ENCODE measurements at places on chromosomes 3 and 15.
A peak's percentile ranks its signal among the peaks of the same experiment; 100 is the strongest.

- DNase-seq = no peak
These were observed 5.3 kb downstream of the P2RY12 start for GRCh38 chr3:151379083-151379734.

DNA sequence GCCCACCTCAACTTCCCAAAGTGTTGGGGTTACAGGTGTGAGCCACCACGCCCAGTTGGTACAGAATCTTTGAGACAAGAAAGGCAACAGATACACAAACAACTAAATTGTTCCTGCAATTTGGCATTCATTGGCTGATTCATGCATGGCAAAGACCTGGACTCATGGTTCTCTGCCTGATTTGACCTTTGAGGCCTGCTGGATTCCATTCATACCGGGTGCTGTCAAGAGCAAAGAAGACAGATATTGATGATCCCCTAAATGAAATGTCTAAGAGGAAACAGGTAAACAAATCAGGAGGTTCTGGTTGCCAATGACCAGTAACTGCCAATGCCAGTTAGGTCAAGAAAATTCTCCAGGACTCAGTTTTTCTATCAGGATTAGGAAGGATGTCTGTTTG, 43.9 kb upstream of the RAD18 start:
- no peak for DNase-seq

DNA sequence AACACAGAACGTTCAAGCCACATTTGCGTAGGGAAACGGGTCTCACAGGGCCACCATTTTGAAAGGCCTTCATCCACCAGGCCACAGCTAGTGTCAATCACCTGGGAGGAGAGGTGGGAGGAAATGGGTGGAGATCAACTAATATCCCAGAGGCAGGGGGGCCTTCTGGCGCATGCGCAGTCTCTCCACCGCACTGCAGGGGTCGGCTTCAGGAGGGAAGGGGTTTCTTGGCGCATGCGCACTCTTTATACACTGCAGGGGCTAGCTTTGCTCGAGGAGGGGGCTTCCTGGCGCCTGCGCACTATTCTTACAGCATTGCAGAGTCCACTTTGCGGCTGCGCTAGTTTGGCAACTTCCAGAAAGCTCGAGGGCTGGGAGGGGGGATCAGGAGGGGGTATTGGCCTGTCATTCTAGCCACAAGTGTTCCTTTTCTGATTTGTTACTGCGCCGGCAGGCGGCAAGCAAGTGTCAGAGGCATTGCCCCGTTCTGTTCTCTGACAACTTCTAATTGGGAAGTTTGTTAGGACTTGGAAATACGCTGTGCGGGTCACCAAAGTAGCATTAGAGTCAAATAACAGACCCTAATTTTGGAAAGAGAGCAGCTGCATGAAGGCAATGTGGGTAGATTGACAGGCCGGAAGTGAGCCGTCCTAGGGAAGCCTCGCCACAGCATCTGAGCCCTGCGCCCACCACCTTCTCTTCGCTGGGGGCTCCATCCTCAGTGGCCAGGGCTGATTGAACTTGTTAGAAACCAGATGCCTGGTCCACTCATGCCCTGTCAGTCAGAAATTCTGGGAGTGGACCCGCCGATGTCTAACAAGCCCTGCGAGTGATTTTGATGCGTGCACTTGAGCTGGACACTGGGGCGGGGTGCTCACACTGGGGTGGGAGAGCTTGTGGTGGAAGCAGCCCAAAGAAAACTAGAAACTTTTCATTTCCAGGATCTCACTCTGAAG, 173.5 kb upstream of the NDN start:
- DNase-seq = no peak

DNA sequence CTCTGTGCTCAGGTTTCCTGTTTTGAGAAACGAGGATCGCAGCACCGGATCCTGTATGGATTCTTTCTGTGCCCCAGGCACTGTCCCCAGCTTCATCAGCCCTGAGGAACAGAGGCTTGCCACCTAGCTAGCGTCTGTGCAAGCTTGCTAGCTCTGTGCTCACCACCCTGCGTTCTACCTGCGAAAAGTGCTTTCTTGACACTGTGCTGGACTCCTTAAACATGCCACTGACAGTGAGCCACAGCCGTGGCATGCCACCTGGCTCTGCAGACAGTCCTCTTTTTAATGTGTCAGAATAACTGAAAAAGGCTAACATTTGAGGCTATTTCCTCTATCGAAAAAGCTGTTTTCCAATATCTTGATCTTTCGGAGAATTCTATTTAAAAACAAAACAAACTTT, 1.4 kb downstream of the PGPEP1L start:
- DNase-seq = no peak

- no peak for DNase-seq
These were observed 202.8 kb upstream of the MRPL3 start for GRCh38 chr3:131705558-131706051.

DNA sequence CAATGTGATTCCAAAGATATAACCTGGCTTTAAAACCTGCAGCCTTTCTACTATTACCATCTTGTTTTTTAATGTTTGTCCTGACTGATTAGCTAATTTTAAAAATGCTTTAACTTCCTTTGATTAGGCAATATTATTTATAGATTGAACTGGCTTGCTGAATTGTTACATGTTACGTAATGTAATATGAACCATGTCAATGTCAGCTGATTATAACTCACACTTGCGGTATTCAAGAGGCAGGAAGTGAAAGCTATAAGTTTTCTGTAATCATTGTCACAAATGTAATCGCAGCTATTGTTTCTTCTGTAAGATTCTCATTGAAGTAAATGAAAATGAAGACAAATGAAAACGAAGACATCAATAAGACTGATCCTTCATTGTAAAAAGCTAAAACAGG, 146.8 kb downstream of the ROBO2 start:
- no peak for DNase-seq

- DNase-seq = peak; percentile 66
These were observed 541 bp downstream of the RPS27L start for GRCh38 chr15:63156755-63157117.

DNA sequence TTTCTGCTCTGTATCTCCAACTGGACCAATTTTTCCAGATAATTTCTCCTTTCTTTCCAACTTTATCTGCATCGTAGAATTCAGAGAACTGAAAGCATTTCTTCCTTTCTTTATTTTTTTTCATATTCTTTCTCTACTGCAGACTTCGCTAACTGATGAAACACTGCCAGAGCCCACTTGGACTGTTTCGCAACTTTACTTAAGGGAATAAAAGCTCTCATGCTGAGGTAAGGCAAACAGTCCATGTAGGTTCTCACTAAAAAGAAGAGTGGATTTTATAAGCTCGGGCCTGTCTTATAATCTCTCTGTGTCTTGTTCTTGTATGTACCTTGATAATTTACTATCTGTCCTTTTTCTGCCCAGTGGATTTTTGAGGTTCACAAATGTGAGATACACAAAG, 163.5 kb downstream of the CNTN4 start:
- no peak for DNase-seq

- DNase-seq = no peak
These were observed 39.9 kb downstream of the DENND4A start for GRCh38 chr15:65752151-65752700.

- DNase-seq = no peak
These were observed 36.3 kb downstream of the MESD start for GRCh38 chr15:80953001-80953952.

GRCh38 chr3:43207628-43208085, 78.7 kb upstream of the SNRK start:
- no peak for DNase-seq

DNA sequence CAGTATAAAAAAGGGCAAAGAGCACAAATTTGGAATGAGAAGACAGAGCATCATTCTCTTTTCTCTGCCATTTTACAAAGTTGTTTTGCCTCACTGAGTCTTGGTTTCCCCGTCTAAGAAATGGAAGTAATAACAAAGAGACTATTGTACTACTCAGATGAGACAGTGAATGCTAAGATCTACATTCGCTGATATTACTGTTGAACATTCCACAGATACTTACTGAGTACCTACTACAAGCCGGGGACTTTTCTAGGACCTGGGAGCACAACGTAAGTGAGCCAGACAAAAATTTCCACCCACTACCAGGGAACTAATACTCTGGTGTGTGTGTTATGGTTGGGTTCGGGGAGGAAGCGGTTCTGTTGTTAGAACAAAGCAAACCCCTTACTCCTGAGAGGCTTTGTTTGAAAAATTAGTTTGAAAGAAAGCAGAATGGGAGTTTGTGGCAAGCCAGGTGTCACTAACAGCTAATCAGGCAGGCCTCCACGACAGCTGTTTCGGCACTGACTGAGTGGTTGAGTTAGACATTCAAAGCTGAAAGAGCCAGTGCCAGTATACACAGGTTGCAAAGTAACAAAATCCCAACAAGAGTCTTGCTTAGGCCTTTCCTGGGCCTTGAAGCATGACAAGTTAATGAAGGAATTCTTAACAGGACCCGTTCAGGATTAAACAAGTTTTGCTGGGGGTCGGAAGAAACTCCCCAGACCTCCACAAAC, 458.3 kb downstream of the EDEM1 start:
- DNase-seq = no peak

DNA sequence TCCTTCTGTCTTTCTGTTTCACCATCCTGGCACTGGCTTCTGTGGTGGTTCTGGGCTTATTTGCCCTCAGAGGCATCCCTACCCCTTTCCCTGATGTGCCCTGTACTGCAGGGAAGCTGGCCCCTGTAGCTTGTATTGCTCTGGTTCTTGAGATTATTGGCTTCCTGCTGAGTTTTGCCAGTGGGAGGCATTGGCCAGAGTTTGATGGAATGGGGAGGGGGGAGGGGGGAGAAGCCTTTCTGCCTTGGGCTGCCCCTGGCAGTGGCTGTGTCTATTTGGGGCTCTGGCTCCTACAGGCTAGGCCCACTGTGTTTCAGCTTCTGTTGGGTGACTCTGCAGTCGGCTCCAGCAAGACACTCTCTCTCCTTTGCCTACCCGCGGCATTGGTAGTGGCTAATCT, 41.6 kb upstream of the SEMA6D start:
- DNase-seq = no peak

- no peak for DNase-seq
These were observed 26.4 kb upstream of the PDE8A start for GRCh38 chr15:84955089-84955848.

All from C1 segment of cervical spinal cord (tissue), 14 donors.